Astrocyte (in vitro differentiated cells and primary cell): ENCODE measurements at places on chromosomes 11 and 22.

DNA sequence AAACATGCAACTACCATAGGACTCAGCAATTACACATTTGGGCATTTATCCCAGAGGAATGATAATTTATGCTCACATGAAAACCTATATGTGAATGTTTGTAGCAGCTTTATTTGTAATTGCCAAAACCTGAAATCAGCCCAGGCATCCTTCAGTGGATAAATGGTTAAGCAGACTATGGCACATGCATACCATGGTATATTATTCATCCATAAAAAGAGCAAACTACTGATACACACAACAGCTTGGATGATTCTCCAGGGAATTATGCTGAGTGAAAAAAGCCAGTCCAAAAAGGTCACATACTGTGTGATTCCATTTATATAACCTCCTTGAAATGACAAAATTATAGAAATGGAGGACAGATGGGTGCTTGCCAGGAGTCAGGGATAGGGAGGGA is 86.7 kb downstream of the ALX4 start:
- peak; percentile 47 for DNase-seq

GRCh38 chr11:113113801-113114704 is 152.8 kb downstream of the NCAM1 start:
- peak; percentile 27 for DNase-seq

DNA sequence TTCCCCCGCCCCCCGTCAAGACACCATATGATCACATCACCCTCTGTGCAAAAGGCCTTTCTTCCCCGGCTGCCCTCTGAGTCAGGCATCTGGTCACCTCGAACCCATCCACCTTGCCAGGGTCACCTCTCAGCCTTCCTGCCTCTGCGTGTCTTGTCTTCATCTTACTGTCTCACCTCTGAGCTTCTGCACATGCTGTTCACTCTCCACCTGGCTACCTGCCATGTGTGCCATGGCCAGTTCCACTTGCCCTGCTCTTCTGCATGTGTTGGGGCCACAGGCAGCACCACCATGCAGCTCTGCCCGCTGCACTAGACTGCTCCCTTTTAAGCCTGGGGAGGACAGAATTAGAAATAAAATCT is 9.8 kb downstream of the ZNF74 start:
- DNase-seq: no peak

- DNase-seq: no peak
Observed at GRCh38 chr11:99911116-99911515, 776.0 kb upstream of the ARHGAP42 start.

DNA sequence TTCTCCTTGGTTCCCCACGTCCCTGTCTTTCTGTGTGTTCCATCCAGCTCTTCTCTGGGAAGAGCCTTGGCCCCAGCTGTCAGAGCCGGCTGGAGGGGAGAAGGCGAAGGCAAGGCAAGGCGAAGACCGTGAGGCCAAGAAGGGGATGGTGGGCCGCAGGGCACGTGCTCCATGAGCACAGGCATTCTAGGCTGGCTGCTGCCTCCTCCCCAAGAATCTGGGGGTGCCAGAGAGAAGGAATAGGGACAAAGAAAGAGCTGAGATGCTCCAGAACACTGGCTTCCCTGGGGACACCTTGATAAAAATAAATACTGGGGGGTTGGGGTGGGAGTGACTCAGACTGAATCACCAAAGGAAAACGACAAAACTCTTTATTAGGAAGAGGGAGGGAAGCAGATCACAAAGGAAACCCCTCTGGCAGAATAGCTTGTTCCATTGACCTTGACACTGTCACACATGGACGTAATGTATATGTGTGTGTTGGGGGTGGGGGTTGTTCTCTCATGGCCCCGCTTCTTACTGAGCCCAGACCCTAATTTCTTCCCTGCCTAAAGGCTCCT is 52.5 kb downstream of the NECTIN1 start:
- DNase-seq: peak; percentile 28

DNA sequence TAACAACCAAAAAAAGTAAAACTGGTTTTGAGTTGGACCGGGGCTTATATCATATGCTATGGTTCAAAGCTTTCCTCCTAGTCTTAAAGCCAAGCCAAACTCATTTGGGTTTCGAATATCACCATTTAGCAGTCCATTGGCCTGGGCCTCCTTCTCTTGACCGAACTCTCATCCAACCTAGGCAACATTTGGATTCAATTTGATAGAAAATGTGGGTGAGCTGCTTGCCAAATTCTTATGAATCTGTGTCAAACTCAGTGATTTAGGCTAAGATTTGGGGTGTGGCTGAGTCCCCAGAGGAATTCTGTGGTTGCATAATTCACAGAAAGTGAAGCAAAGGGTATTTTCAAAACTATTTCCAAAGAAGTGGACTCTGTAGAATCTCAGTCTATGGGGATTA is 83.7 kb downstream of the BLID start:
- peak; percentile 39 for DNase-seq

DNA sequence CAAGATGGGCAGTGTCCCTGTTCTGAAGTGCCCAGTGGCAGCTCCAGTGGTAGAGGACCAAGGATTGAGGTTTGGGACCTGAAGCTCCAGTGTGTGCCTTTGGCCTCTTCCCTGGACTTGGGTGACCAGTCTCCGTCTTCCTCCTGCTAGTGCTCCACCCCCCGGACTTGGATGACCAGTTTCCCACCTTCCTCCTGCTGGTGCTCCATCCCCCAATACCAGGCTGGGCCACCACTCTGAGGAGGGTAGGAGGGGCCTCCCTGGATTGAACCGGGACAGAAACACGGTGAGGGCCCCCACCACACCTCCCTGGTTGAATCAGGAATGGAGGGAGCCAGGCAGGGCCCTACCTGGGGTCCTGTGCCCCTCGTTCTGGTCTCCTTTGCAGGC is 10.9 kb upstream of the NEAT1 start:
- no peak for DNase-seq

- DNase-seq: no peak
Observed at GRCh38 chr22:36702842-36703215, 723 bp downstream of the CACNG2 start.

- peak; percentile 67 for DNase-seq
Observed at GRCh38 chr11:75966537-75967287, 151.7 kb downstream of the UVRAG start.

- DNase-seq: no peak
Observed at GRCh38 chr11:7281079-7281478, 29.4 kb downstream of the SYT9 start.

DNA sequence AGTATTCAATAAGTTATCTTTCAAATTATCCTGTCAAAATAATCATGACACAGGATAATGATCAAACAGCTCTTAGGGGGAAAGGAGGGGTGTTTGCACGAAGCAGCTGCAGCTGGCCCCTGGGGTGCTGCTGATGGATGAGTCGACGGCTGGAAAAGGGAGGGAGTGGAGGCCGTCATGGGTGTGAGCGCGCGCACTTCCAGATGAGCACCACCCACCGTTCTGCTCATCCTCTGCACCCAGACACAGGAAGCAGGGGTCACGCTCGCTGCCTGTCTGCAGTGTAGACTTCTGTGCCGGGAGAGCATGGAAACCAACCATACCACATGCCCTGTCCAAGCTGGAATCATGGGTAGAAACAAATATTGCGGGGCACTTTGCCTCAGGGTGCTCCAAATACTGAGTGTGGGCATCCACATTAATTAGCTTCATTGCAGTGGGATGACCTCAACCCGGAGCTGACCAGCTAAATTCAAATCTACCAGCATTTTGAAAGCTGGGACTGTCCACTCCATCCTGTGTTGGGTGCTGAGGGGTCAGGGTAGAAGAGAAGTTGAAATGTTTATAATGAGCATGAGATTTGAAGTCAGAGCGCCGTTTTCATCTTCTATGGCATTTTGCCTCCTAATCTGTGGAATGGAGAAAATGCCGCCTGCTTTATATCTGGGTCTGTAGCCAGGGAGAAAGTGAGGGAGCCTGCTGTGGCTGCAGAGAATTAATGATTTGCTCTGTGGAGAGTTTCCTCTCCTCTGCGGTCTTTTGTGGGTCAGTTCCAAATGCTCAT is 802.4 kb downstream of the TBC1D22A start:
- no peak for DNase-seq

- peak; percentile 87 for DNase-seq
Observed at GRCh38 chr11:64854534-64855502, 10.4 kb upstream of the CDC42BPG start.

DNA sequence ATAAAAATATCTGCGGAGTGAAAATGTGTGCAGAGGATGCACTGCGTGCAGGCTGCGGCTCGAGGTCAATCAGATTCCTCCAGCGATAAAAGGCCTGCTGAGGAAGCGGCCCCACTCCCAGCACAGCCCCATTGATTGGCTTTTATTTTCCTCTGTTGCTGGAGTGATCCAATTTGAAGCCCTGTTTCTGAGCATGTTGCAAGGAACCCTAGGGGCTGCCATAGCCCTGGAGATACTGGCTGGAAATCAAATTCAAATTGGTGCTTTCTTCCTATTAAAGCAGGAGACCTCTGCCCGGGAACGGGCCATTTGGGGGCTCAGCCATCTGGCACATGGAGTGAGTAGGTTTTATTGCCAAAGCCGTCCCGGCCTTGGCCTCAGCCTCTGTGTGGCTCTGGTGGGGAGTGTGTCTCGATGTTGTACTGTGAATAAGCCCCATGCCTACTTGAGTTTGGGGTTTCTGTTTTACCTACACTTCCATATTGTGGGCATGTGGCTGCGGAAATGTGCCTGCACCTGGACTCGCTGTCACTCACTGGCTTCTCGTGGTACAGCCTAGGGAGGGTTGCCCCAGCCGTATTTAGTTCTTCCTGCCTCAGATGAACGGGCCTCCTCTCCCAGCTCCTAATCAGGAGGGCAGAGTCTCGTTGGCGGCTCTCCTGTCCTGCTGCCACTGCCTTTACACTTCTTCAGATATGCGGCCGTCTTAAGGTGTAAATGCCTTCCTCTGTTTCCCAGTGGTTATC is 25.6 kb downstream of the PARVB start:
- no peak for DNase-seq

GRCh38 chr22:44634426-44635321 is 67.3 kb upstream of the PRR5 start:
- DNase-seq: no peak

DNA sequence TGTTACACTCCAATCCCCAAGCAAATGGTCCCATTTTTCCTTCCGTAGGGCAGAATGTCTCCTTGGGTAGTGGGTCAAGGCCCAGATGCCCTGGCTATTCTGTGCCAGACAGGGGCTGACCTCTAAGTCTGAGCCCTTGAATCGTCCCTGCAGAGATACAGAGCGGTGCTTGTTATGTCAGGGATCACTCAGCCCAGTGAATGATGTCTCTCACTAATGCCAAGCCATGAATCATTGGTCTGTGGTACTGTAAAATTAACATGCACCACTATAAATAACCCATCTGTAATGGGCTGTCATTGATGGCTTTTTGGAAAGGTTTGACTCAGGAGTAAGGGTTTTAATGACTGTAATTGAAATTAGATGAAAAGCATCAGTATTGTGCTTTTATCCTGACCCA is 35.3 kb upstream of the KIRREL3 start:
- no peak for DNase-seq

- no peak for DNase-seq
Observed at GRCh38 chr22:35069541-35069940, 3.6 kb downstream of the ISX start.

- DNase-seq: peak; percentile 83
Observed at GRCh38 chr11:124301548-124301947, 12.2 kb downstream of the OR8D1 start.

GRCh38 chr22:32696089-32696488 is 105.4 kb upstream of the TIMP3 start:
- DNase-seq: no peak

DNA sequence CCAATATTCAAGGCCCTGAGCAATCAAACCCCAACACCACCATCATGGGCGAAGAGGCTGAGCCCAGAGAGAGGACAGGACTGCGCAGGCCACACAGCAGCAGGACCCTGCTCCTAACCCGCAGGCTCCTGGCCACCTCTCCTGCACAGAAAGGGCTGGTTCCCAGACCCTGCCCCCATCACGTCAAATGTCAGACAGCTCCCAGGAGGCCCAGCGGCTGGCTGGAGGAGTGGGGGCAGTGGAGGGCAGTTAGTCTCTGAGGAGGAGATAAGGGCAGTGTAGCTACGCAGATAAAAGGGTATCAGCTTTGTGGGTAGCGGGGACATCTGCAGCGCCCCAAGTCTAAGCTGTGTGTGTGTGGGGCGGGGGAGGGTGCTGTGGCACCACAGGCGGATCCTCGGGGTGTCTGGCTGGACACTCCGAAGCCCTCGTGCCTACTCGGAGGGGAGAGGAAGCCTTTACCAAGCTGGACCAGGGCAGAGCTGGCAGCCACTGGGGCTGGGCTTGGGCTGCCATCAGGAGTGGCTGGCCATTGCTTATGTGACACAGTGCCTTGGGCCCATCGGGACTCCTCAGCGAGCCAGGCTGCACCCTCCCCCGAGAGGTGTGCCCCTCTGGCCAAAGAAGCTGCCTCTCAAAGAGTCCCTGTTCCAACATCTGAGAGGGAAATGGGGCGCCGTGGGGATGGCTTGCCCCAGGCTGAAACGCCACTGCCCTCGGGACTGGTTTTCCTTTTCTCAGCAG is 21.5 kb downstream of the FADS3 start:
- no peak for DNase-seq

DNA sequence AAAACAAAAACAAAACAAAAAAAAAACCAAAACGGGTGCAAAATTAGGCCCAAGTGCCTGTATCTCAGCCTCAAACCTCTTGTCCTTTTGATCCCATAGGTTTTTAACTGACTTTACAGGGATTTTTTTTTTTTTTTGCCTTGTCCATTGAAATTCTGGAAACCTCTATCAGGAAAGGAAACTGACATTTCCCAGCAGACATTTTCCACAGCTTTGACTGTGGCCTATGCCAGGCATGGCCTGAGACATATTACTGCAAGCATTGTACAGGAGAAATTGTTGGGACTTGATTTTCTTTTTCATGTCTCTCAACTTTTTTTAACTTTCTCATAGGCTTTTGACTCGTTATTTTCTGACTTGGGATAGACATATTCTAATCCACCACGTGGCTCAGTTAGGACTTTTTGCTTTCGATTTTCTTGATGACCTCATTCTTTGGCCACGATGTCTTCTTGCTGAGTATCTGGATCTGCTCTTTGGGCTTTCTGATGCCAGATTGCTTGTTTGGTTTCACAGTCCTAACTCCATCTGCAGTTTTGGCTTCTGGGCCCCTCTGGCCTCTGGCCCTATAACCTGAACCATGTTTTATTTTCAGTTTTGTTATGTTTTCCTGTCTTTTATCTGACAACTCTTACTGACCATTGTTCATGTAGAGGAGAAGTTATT is 336.1 kb upstream of the C11orf87 start:
- DNase-seq: no peak

DNA sequence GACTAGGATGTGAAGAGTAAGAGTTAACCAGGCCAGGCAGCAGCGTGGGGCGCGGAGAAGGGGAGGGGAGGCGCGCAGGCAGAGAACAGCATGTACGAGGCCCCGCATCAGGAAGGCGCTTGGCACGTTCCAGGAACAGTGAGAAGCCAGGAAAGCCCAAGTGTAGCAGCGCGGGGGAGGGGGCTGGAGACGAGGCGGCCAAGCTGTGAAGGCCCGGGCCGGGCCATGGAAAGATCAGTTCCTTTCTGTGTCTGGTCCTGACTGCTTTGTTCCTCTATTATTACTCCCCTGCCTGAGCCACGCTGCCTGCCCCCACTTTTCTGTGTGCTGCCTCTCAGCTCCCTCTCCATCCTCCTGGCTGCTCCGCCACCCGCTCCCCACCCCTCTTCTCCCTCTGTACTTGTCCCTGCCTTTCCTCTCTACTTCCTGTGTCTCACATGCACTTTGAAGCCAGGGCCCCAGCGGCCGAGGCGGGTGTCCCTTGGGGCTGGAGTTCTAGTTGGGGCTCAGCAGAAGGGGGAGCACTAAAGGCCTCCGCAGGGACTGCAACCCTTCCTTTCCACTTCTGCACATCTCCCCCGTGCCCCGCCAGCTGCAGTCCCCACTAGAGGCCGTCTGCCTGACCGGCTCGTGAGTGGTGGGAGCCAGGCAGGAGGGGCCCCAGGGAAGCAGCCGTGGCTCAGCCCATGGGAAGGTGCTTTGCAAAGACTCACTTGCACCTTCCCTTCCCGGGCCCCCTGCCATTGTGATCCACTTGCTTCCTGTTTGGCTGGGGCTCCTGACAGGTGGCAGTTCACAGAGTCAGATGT is 63.7 kb downstream of the PRDM11 start:
- no peak for DNase-seq
